ENCODE measurements at places on chromosomes 4 and X.

- DNase-seq, result no peak
Measured at GRCh38 chr4:128855621-128856020, 46.1 kb downstream of the JADE1 start.

- no peak for DNase-seq
Measured at GRCh38 chr4:142347241-142347640, 498.9 kb downstream of the INPP4B start.

- DNase-seq, result no peak
Measured at GRCh38 chrX:76228499-76228898, 55.6 kb downstream of the PBDC1 start.

GRCh38 chr4:102022343-102022742 lies 231.8 kb downstream of the BANK1 start:
- DNase-seq, result no peak

DNA sequence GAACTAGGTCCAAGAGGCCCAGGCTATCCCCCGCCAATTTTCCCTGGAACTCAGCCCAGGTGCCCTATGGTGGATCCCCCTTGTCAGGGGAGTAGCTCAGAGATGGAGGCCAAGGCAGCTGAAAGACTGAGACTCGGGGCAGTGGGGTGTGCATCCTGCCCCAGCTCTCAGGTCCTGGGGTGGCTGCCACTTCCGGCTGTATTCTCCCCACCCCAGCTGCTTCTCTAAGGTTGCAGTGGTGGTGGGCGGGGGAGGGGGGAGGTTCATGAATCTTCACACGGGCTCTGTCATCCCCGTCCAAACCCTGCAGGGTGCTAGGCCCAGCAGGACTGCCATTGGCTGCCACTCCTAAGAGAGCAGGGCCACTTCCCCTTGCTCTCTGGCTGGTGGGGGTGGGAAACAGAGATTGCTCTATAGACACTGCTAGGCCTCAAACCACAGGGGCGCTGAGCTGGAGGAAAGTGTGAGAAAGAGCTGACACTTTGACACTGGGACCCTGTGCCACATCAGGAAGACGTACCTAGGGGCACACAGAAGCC lies 1.5 kb downstream of the SASH3 start:
- DNase-seq, result no peak

- no peak for DNase-seq
Measured at GRCh38 chr4:120693816-120694215, 228.7 kb downstream of the PRDM5 start.

GRCh38 chrX:134603806-134604700 lies 54.2 kb downstream of the PLAC1 start:
- DNase-seq, result no peak

DNA sequence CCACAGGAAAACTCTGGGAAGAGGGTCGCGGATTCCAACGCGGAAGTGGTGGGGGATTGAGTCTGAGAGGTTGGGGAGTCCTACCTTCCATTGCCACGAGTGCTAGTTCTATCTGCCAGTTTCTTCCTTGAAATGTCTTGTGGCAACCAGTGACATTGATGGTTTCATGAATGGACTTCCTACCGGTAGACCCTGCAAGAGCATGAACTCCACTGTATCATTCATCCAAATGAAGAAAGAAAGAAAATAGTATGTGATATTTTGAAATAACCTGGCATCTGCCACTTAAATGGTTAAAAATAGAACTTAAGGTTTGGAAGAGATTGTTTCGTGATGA lies 1.1 kb upstream of the SLC10A7 start:
- DNase-seq, result no peak

GRCh38 chr4:10582951-10583350 lies 101.6 kb downstream of the CLNK start:
- no peak for DNase-seq

GRCh38 chr4:62439051-62439450 lies 1238.9 kb downstream of the ADGRL3 start:
- no peak for DNase-seq

DNA sequence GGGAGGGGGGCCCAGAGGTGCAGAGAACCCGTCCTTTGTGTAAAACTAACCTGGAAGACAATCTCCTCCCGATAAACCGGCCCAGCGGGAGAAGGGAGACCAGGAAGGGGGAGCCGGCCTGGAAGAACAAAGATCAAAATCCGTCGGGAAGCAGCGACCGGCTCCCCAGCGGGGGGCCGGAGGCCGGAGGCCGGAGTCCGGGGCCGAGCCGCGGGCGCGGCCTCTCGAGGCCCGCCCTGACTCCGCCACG lies 552 bp downstream of the ZDHHC9 start:
- DNase-seq, result no peak

DNA sequence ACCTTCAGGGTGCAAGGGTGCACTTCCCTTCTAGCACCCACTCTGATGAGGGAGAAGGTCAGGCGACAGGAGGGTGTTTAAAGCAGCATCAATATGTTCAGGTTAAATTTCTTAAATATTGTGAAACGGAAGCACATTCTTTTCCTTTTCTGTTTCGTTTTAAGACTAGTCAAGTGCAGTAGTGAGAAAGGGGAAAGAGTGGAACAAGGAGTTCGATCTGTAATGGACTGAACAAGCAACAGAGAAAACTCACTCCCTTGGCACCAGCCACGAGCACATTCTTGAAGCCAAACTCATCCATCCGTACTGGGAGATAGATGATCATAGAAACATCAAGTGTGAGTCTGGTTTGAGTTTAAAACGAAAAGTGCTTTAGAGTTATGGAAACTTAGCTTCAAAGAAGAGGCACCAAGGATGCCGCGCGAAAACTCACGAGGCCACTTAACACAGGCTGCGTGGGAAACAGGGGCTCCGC lies 815 bp downstream of the FAM53A start:
- no peak for DNase-seq

DNA sequence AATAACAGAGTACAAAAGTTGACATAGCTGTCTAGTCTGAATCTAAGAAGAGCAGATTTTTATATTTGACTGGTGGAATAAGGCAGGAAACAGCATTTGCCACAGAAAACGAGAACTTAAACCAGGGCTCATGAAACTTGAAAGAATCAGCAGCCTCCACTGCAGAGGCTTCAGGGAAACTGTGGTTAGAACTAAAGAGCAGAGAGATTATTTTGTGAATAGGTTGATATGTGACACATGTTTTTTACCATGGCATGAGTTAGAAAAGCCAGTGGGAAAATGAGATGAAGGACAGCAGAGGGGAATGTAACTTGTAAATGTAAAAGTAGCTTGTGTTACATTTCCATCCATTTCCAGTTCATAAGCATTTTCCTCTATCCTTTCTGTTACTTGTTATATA lies 63.7 kb upstream of the CAMK2D start:
- no peak for DNase-seq

GRCh38 chrX:9738151-9738550 lies 27.5 kb downstream of the GPR143 start:
- DNase-seq, result no peak

DNA sequence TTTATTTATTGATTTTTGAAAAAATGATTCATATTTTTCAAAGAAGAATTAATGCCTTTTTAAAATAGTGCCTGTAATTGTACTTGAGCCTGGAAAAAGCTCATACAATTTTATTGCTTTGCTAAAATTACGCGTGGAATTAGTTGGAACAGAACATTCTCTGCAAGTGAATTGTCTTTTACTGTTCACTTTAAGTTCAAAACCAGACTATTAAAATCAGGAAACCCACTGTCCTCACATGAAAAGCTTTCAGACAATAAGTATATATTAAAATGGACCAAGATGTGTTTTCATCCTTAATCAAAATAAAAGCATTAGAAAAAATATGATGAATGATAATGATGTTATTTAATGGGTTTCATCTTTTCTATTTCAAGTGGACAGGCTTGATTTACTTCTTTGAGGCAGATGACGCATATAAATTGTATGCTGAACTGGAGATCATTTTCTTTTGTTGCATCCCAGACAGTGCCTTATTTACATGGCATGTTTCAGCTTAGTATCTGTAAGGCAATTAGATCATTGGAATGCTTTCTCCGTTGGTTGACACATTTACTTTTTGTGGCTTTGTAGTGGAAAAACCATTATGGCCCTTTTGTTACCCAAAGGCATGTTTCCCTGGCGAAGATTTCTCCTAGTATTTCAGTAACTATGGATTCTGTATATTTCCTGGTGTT lies 299.0 kb upstream of the MAGEC2 start:
- DNase-seq, result no peak

GRCh38 chrX:1223242-1223600 lies 10.8 kb upstream of the CRLF2 start:
- DNase-seq, result no peak

DNA sequence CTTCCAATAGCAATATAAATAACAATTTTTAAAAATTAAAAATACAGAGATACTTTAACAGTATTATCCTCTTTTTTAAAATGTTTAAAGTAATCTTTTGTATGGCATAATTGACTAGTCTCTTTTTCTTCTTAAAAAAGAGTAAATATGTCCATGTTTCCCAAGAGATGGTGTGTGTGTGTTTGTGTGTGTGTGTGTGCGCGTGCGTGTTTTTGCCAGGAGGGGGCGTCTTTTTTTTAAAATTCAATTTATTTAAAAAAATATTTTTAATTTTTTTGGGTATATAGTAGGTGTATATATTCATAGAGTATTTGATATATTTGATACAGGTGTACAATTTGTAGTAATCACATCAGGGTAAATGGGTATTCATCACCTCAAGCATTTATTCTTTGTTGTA lies 1073.7 kb downstream of the PCDH7 start:
- DNase-seq, result no peak

GRCh38 chr4:76386566-76387305 lies 34.2 kb downstream of the CCDC158 start:
- DNase-seq, result no peak

All from NCI-H1048 (cell line).